ENCODE measurements at places on chromosomes 6 and 20.

DNA sequence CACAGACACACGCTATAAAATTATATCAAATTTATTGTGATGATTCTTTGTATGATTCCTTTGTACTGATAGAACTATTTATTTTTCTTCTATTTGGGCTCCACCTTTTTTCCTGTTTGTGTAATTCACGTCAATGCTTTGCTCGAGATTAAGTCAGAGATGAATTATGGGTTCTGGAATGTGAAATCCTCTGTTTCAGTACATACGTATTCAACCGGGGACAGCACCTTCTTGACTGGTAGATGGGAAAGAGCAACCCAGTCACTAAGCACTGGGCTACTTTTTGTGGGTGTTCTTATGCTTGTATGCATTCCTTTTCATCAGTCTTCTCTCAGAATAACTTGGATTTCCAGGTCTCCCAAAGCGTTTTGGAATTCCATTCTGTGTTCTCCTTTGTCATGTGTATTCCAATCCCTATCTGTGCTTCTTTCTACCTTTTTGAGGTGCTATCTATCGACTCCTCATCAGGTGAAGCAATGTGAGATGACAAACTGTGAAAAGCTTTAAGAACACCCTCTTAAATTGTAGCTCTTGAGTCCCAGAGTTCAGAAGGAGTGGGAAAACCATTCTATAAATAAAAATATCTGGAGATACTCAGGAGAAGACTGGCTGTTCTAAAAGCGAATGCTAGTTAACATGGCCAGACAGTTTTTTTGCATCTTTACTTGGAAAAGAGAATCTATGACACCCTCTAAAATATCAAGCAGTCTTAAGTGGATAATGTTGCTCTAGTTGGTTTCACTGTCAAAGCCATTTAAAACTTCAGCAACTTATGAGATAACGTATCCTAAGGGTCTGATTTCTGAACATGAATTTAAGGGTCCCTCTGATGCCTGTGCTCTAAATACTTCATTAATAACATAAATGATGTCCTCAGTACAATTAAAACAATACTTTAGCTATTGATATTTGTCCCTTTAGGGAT lies 197.7 kb upstream of the PREP start:
- no peak for DNase-seq

DNA sequence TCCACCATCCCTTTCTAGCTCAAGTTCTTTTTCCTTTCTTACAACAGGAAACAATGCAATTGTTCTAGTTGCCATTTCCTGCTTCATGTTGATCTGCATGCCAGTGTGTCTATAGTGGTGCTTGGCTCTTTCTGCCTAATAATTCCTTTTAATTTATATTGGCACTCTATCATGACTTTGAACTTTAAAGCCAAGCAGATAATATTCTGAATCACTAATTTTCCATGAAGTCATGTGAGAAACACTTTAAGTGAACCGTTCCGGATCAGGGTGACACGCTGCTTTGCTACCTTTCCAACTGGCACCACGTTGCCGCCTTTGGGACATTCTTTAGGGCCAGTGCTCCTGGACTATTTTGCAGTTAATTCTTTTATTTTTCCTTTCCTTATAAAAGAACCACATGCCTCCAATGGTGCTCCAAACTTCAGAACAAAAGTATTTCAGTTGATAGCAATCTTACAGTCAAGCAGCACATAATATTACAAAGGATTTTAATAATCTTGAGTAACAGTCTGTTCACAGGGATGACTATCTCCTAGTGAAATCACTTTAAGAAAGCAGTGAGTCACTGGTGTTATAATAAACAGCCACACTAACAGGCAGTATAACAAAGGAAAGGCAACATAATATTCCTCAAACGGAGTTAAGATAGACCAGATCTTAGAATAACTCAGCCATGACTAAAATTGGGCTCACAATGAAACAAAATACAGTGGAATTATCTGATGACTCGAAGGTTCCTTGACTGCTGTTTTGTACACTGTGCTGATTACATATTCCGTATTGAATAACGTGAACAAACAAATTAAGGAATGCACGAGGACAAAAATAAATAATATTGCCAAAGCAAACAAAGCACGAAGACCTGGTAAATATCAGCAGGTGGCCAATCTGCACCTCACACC lies 19.0 kb upstream of the BLOC1S5 start:
- DNase-seq = no peak

DNA sequence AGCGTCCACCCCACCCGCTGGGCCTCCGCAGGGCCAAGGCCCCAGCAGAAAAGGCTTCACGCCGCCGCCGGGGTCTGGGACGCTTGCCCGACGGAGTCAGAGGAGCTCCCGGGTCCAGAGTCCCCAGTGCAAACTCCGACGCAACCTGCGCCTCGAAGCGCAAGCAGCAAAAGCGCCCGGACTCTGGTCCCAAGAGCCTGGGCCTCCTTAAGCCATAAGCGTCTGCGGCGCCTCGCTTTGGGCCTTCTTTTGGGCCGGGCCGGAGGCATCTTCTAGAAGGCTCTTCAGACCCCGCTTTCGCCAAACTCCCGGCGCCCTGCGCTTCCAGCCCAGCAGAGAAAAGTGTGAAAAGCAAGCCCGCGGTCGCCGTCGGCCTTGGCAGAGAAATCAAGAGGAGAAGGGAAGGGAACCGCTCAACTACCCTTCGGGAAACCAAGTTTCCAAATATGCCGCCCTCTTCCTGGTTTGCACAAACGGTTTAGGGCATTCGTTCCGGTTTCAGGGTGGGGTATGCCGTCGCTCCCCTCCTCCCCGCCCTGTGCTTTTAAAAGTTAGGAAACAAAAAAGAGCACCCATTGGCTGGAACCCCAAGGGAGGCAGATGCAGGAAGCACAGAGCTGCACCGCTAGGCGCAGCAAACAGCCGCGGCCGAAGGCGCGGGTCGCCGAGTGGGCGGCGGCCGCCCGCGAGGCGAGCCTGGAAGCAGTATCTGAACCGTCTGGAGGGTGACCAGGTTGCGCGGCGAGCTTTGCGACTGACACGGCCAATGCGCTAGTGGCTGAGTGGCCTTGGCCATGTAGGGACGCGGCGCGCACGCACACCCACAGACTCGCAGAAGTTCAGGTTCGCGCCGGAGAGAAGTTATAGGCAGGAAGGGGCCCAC lies 1.2 kb downstream of the TBX18 start:
- DNase-seq = peak; percentile 63

GRCh38 chr20:44618318-44618731 lies 33.2 kb downstream of the ADA start:
- no peak for DNase-seq

DNA sequence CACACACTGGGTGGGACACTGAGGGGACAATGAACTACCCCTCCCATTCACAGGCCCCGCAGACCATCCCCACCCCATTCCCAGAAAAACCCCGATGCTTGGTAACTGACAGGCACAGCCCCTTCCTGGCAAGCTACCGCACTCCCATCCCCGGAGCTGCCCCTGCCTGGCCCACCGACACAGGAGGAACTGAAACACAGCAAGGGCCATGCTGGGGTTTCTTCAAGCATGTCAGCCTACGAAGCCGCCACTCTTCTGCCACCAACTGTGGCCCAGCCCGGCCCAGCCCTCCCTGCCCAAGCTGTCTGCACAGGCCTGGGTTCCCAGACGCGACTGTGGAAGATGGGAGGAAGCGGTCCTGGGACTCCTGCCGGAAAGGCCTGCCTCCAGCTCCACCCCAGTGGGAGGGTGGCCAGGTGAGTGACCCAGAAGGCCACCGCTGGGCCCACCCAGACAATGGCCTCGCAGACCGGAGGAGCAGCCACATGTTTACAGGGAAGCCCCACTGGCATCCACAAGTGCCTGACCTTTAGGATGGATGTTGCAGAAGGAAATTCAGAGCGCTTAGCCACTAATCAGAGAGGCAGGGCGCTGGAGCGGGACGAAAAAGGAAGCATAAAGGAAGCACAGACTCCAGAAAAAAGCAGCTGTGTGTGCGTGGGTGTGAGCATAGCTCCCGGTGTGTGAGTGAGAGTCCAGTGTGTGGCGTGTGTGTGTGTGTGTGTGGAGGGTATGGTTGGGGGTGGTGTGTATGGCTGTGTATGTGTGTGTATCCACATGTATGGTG lies 91.6 kb downstream of the PRND start:
- DNase-seq = no peak

DNA sequence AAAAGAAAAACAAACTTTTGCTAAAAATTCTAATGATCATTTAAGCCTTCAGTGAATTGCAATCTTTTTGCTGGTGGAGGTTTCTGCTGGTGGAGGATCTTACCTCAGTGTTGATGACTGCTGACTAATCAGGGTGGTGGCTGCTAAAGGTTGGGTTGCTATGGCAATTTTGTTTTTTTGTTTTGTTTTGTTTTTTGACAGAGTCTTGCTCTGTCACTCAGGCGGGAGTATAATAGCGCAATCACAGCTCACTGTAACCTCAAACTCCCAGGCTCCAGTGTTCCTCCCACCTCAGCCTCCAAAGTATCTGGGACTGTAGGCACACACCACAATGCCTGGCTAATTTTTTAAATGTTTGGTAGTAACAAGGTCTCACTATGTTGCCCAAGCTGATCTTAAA lies 94.7 kb downstream of the ANKRD6 start:
- no peak for DNase-seq

DNA sequence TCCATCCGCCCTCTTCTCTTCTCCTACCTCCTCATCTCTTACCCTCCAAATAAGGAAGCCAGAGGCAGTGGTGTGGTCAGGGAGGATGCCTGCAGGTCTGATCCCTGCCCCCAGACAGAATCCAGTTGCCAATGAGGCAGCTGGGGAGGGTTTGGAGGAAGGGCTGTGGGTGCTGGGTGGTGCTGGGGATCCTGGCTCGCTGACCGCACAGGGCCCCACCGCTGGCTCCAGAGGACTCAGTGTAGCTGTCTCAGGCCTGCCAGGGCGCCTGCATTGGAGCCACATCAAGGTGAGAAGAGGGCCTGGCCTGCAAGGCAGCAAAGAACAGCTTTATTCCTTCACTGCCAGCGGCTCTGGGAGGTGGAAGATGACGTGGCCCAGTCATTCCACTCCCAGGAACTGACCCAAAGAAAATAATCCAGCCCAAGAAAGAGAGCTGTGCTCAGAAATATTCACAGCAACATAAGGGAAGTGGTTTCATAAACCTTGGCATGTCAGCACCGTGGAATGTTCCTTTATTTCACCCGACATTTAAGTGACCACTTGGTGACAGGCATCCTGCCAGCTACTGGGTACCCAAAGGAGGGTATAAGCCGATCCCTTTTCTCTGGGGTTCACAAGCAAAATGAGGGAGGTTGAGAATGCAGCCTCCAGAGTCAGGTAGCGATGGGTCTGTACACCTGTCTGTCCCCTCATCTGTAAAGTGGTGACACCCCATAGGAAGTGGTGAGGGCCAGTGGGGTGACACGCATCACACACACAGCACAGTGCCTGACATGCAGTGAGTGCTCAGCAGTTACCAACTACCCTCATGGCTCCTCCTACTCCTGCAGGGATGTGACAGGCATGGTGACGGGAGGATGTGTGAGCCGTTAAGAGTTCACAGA lies 125.1 kb downstream of the SNX5 start:
- no peak for DNase-seq

DNA sequence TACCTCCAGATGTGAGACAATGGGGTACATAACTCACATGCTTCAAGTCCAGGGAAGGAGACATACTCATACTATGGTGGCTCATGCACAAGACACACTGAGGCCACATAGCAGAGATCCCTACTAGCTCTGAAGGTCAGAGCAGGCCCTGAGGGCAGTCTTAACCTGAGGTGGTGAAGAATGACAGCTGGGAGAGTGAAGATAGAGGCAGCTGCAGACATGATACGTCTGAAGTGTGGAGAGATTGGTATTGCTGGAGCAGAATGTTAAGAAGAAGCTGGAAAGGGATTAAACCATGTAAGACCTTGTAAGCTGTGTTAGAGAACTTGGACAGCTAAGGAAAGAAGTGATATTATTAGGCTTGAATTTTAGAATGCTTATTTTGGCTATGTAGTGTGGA lies 32.9 kb downstream of the PGM3 start:
- no peak for DNase-seq

- DNase-seq = no peak
These were observed 31.3 kb upstream of the BMP2 start for GRCh38 chr20:6735942-6736845.

DNA sequence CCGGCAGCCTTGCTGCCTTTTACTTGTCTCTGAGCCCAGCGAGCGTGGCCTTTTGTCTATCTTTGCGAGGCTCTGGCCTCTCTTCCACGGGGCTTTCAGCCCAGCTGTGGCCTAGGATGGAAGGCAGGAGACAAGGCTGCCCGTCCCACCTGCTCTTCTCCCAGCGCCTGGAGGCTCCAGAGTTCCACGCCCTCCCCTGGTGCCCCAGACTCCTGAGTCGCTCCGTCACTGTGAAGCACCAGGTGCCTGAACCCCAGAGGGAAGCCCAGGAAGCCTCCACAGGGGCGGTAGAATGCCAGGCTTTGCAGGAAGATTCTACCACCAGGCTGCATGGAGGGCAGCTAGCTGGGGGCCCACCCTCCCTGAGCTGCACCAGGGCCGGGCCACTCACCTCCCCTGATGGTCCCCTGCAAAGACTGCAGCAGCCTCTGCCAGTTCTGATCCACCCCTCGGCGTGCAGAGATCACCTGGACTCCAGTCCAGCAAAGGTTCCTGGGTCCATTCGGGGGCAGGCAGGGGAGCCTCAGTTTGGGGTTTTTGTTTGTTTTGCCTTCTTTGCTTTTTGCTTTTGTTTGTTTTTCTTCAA lies 384.6 kb downstream of the CDH4 start:
- DNase-seq = no peak

GRCh38 chr6:35294308-35294945 lies 3.2 kb upstream of the DEF6 start:
- DNase-seq = peak; percentile 59

DNA sequence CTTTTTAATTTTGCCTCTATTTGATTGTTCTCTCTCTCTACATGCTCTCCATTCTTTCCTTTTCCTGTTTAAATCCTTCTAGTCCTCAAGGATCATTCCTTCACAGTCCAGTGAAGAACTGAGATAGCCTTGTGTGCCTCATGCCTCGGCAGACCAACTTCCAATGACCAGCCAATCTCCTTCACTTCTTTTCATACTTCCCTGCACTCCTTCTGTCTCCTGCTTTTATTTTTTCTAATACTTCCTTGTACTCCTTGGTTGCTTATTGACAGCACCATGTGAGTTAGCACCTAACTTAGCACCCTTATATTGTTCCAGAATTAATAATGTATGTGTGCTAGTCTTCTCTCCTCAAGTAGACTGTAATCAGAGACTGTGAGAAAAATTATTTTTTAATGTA lies 246.8 kb downstream of the ADGRG6 start:
- DNase-seq = no peak

- DNase-seq = no peak
These were observed 45.5 kb downstream of the E2F3 start for GRCh38 chr6:20447157-20447556.

GRCh38 chr6:18414116-18414515 lies 27.0 kb downstream of the RNF144B start:
- DNase-seq = no peak

GRCh38 chr6:90393232-90393884 lies 96.7 kb upstream of the BACH2 start:
- peak; percentile 46 for DNase-seq

DNA sequence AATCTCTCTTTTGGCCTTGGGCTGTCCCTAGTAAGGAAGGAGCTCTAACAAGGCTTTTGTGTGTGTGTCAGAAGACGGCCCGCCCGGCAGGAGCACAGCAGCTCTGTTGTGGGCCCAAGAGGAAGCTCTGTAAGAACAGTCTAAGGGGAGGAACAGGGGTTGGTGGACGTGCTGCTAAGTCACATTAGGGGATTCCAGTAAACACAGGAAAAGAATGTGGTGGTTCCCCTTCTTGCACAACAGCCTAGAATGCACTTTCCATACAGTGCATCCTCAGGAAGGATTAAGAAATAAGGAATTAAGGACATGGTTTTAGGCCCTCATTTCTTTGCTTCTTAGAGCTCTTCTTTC lies 114.5 kb downstream of the RNF144B start:
- DNase-seq = no peak

- DNase-seq = no peak
These were observed 13.1 kb downstream of the JPH2 start for GRCh38 chr20:44173846-44174245.

All from NCI-H2081 (cell line).